ENCODE measurements at places on chromosomes 16 and 17.

- peak; percentile 32 for DNase-seq
These were observed 650.4 kb upstream of the RBFOX1 start for GRCh38 chr16:6682142-6682811.

DNA sequence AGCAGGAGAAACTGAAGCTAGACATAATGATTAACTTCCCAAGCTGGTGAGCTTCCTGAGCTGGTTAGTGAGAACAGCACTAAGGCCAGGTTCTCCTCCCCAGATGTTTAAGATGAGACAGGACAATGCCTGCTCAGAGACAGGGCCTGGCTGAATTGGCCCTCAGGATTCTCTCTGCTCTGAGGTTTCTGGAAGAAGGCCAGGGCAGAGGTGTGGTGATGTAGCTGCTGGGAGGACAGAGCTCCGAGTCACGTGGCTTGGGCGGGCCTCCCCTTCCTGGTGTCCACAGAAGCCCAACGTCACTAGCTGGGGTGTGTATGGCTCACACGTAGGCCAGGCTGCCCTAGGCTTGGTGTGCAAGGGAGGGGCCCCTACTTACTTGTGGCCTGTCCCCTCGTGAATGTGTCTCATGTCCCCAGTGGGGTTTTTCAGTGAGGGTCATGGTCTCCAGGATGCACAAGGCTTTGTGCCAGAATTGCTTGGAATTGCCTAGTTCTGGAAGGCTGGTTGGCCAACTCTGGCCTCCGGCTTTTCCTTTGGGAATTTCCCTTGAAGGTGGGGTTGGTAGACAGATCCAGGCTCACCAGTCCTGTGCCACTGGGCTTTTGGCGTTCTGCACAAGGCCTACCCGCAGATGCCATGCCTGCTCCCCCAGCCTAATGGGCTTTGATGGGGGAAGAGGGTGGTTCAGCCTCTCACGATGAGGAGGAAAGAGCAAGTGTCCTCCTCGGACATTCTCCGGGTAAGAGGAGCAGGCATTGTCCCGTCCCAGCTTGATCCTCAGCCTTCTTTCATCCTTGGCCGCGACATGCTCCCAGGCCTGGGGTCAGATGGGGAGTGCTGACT, 3.4 kb downstream of the NOD2 start:
- peak; percentile 31 for DNase-seq

GRCh38 chr16:67084345-67085028, 25.3 kb upstream of the PHAF1 start:
- no peak for DNase-seq

GRCh38 chr16:51391798-51392511, 240.9 kb upstream of the SALL1 start:
- no peak for DNase-seq

DNA sequence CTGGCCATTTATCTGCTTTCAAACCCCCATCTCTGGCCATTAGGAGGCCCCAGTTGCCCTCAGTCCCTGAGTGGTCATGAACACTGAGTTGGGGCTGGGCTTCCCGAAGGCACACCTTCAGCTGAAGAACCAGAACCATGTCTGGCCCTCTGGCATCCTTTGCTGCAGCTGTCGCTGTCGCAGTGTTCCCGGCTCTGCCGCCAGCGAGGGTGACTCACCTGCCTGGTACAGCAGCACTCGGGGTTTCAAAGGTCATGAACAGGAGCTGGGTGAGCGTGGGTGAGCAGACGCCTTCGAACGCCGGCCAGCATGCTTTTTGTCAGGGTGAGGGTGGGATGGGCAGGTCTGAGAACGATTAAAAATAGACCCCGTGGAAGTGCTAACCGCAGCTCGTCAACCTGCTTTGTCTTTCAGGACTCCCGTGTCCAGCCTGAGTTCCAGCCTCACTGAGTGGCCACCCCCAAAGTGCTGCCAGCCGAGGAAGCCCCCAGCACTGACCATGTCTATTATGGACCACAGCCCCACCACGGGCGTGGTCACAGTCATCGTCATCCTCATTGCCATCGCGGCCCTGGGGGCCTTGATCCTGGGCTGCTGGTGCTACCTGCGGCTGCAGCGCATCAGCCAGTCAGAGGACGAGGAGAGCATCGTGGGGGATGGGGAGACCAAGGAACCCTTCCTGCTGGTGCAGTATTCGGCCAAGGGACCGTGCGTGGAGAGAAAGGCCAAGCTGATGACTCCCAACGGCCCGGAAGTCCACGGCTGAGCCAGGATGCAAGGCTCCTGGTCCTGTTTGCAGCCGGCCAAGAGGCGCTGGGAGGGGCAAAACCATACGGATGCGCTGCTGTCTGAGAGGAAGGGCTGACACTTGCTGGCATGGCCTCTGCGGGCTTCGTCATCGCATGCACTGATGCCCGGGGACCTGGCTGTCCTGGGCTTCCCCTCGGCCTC, 7.6 kb downstream of the SNN start:
- no peak for DNase-seq

DNA sequence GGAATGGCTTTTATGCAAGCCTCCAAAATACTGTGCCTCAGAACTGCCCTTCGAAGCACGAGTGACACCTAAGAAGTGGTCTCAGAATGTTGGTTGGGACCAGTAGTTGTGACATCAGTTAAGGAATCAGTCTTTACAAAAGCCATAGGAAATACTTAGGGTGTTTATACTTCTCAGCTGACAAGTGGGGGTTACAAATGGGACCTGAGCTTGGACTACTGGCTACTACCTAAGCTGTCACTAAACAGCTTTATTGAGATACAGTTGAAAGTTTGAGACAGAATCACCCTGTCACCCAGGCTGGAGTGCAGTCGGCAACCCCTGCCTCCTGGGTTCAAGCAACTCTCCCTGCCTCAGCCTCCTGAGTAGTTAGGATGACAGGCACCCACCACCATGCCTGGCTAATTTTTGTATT, 5.0 kb downstream of the RPL19 start:
- no peak for DNase-seq

DNA sequence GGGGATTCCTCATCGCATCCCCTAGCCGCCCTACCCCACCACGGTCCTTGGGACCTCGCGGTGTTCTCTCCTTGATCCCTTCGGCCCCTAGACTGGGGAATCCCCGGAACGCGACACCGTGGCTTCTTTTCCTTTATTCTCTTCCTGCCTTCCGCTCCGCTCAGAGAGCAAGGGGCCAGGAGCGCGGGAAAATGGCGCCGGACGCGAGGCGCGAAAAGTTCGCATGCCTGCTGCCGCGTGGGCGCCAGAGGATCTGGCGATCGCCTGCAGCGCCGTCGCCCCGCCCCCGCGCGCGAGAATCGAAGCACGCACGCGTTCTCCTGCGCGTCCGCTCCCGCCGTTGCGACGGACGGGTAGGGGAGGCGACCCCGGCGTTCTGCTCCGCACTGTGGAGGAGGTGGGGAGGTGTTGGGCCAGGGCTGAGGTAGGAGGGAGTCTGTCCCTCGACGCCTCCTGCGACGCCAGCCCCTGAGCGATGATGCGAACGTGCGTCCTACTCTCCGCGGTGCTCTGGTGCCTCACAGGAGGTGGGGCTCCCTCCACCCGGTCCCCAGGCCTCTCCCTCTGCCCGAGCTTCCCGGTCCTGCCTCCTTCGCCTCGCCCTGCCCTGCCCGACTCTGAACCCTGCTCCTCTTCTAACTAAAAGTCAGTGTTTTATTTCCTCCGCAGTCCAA, at the start of gene ZPBP2:
Gene ZPBP2, plus strand, starts transcription at position 323 of the 674 bp plus-strand sequence. Its CDS starts 153 bp downstream, at position 476.
- DNase-seq, result no peak

GRCh38 chr17:19546289-19547065, 12.8 kb downstream of the SLC47A1 start:
- DNase-seq, result peak; percentile 77

GRCh38 chr17:8758137-8758596, at the start of gene SPDYE4:
SPDYE4 (minus strand) TSS chr17:8758546; CDS start chr17:8758382, 164 bp downstream.
- no peak for DNase-seq

GRCh38 chr17:76063875-76064546, 8.3 kb downstream of the SRP68 start:
- DNase-seq, result no peak

- no peak for DNase-seq
These were observed 229.2 kb downstream of the COPRS start for GRCh38 chr17:31629696-31630470.

GRCh38 chr16:75296606-75297005, 45.2 kb upstream of the BCAR1 start:
- DNase-seq, result peak; percentile 88

DNA sequence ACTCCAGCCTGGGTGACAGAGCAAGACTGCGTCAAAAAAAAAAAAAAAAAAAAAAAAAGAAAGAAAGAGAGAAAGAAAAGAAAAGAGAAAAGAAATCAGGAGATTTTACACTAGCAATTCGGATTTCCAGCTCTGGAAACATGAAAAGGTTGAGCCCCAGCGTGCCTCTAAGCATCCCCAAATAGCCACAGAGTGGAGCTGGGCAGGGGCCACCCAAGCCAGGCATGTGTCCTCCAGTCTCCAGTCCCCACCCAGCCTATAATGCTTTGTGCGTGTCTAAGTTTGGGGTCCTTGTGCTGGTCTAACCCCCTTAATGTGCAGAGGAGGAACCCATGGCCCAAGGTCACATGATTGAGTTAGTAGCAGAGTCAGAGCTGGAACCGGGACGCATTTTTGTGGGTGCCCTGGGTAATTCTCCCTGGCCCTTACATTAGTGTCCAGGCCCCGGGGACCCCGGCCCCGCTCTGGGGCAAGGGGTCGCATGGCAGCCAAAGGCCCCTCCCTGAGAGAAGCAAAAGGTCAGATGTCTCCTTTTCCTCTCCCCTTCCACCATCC, 19.9 kb downstream of the ADAM11 start:
- no peak for DNase-seq

- DNase-seq, result peak; percentile 37
These were observed 22.8 kb downstream of the ZNF423 start for GRCh38 chr16:49833085-49833484.

DNA sequence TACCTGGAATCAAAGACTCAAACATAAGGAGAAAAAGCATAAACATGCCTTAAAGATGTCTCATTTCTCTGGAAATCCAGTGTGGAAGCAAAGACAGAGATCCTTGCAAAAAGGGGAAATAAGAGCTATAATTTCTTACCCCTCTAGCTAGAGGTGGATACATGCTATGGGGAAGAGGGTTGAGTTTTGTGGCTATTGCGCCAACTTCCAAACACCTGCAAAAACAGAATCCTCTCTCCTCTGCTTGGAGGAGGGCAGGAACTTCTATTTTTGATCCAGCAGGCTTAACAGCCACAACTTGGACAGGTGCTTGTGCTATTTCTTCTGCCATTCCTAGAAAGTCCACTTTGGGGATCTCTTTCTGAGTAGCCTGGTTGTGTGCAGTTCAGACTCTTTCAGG, 21.5 kb upstream of the NUDT7 start:
- no peak for DNase-seq

- DNase-seq, result no peak
These were observed 11.4 kb downstream of the USP7 start for GRCh38 chr16:8952281-8952751.

- DNase-seq, result no peak
These were observed 59.7 kb downstream of the WDR45B start for GRCh38 chr17:82588266-82589175.

DNA sequence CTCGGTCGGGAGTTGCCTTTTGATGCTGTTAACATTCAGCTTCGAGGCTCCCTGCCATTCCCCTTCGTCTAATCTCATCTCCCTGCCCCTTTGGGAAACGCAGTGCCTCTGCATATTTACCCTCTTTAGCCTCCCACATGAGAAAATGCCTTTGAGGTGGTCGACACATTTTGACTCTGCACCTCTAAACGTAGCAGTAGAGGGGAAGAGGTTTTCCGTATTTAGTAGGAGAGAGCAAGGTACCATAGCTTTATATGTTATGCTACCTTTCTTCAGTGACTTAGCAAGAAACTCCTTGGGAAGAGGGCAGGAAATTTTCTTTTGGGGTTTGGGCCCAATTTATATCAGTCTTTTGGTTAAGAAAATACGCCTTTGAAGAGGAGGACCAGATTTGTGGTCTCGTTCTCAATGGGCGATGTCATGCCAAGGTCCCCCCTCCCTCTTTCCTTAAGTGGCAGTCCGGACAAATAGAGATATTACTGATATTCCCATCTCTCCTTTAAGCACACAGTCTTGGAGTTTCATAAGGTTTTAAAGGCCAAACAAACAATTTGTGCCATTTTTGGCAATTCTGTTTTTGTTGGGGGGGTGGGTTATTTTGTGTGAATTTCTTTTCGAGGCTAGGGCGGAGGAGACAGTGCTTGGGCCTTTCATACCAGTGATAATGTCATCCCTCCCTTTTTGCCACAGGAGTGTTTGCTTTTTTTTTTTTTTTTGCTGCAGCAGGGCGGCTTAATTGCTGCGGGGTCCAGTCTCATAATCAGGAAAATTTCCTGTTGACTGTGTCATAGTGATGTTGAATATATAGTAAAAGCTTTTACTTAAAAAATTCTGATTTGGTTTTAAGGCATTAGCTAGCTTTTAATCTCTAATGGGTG, 1.5 kb downstream of the PAFAH1B1 start:
- DNase-seq, result peak; percentile 25

DNA sequence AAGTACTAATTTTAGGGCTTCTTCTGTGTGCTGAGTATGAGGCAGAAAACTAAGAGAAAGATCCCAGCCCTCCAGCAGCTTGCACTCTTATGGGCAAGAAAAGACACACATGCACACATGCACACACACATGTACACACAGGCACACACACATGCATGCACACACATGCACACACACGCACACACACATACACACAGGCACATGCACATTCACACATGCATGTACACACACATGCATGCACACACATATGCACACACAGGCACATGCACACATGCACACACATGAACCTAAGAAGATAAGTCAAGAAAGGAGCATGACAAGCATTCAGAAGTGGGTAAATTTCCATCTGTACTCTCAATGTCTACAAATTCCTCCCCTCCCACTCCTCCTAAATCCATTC, 130.2 kb downstream of the IRX3 start:
- no peak for DNase-seq

- DNase-seq, result peak; percentile 53
These were observed 19.2 kb downstream of the ARHGAP27 start for GRCh38 chr17:45413498-45413923.

DNA sequence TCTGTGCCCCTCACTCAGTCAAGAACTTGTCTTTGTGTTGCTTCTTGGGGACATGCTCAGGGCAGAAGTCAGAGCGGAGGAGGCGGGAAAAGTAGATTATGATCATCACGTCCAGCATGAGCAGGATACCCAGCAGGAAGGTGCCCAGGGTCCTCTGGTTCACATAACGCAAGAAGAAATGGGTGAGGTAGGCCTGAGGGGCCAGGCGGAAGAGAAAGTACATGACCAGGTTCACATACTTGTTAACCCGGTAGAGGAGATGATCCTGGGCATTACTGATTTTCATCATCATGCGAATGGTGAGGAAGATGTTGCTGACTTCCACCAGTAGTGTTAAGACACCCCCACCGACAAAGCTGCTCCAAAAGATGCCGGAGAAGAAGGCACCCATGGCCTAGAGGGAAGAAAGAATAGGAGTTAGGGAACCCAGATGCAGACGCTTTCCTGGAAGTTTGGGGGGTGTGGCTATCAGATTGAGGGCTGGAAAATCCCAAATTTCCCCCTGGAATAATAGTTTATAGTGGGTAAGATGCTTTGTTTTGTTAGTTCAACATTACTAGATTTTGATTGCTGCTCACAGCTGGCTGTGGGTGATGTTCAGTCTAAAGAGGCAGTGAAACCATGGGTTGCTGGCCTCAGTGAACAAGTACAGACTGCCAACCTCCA, 1.4 kb downstream of the TLCD1 start:
- DNase-seq, result no peak
